ENCODE measurements at places on chromosomes 7 and 10.

DNA sequence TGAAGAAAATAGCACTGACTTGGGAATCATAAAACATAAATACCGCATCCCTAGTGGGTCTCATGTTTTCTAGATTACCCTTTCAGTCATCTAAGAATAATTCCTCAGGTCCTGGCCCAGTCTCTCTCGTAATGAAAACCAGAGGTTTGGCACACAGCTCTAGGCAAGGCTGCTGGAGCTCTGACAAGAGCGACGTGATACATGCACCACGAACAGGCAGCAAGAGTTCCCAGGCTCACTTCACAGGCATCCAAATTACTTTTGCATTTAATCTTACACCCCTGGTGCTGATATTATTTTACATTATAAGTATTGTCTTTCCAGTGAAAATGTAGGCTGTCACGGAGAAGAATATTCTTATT lies 105.2 kb downstream of the THSD7A start:
- DNase-seq = no peak

- no peak for DNase-seq
Measured at GRCh38 chr7:92631850-92632487, 41.8 kb upstream of the FAM133B start.

DNA sequence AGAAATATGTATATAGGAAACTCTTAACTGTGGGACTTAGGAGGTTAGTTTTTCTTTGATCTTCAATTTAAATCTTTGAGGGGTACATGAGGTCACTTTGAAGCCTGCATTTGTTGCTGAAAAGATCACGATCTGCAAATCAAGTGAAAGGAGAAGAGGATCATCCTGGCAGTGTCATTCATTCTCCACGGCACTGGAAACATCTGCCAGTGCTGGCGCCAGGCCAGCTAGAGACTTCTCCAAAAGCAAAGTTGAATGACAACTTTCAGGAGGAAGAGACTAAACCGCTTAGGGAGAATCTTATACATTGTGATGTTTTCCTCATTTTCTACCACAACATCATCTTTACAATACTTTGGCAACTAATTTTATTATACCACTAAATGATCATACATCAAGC lies 42.5 kb downstream of the MRC1 start:
- no peak for DNase-seq

GRCh38 chr7:107957436-107957835 lies 45.5 kb downstream of the LAMB1 start:
- no peak for DNase-seq

DNA sequence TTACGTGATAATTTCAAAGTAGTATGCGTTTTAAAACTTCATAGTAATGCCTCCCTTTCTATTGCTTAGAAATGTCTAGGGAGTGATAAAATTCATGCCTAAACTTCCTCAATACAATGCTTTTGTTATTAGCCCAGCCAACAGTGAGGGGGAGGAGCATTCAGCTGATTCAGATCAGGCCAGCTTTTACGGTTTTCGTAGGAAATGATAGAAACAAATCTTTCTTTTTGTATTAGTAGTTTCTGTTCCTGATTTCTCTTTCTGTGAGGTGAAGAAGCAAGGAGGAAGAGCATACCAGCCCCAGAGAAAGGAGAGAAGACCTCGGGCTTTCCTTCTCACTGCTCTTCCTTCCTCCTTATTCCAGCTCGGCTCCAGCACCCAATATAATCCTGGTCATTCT lies 35.2 kb upstream of the ITPRID1 start:
- DNase-seq = no peak

- DNase-seq = no peak
Measured at GRCh38 chr10:51289519-51289918, 215.2 kb downstream of the PRKG1 start.

GRCh38 chr10:11870900-11871400 lies 47.8 kb downstream of the PROSER2 start:
- DNase-seq = no peak

DNA sequence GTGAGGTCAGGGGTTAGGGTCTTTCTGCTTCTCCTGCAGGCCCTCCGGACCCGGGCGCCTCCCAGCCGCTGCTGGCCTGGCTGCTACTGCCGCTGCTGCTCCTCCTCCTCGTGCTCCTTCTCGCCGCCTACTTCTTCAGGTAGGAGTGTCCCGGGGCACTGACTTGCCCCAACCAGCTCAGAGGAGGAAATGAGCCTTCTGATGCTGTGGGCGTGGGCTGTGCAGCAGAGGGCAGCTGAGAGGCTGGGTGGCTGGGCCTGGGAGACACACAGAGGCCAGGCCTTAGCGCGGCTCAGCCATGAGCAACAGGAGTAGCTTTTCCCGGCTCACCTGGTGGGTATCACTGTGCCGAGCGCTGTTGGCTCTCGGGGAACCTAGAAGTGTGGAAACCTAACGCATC lies 78.9 kb downstream of the MKI67 start:
- DNase-seq = no peak

DNA sequence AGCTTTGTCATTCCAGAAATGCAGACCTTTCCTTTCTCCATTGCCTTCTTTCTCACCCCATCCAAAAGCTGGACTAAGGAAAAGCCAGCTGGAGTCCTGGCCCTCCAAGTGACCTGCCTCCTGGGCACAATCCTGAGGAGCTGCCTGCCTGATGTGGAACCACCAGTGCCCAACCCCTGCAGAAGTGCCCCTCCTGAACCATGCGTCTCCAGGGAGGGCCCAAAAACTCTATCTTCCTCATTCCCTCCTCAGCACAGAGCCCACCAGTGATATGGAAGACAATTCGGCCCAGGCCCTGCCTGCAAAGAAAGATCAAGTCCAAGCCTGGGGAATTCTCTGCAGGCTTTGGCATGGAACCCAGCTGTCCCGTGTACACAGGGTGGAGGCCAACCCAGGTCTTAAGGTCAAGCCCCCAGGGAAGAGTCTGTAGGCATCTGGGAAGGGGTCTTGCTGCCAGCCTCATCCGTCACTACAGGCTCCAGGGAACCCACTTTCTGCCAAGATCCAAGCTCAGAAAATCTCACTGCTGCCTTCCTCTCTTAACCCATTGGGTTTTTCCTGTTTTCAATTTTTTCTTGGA lies 3.5 kb upstream of the GRID1 start:
- DNase-seq = no peak

- DNase-seq = no peak
Measured at GRCh38 chr7:100679927-100680575, 6.5 kb downstream of the GNB2 start.

- no peak for DNase-seq
Measured at GRCh38 chr7:121271916-121272315, 56.9 kb upstream of the WNT16 start.

- no peak for DNase-seq
Measured at GRCh38 chr10:132528064-132528691, 9.4 kb upstream of the INPP5A start.

DNA sequence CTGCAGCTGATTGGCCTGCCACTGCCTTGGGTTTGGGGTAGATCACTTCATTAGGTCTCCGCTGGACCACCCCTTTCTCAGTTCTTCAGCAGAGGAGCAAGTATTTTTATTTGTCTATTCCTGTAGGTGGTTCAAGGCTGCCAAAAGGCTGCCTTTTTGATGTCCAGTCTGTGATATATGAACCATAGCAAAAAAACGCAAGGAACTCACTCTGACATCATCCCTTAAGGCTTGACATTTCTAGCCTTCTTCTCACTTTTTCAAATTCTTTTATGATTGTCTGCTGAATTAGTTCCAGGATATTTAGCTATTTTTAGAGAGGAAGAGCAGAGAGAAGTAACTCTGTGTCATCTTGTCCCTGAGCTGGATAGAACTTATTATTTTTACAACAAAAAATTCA lies 269.2 kb downstream of the BAMBI start:
- DNase-seq = no peak

GRCh38 chr7:2478399-2478785 lies 2.2 kb upstream of the GRIFIN start:
- no peak for DNase-seq

DNA sequence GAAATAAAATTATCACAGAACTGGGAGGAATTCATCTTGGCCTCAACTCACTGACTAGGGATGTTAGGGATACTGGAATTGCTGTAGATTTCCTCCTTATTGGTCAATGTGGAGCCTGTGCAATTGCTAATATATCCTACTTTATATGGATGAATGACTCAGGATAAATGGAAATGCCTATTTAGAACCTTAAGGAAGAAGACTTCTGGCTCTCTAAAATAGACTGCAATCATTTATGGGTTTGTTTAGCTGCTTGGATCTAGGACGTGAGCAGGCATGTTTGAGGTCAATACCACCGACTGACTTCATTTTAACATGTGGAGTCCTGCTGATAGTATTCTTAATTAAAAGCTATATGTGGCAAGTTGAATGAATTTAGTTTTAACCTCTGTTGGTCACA lies 1040.1 kb upstream of the LRRN3 start:
- DNase-seq = no peak

GRCh38 chr7:93758631-93759030 lies 131.9 kb downstream of the TFPI2 start:
- DNase-seq = no peak

DNA sequence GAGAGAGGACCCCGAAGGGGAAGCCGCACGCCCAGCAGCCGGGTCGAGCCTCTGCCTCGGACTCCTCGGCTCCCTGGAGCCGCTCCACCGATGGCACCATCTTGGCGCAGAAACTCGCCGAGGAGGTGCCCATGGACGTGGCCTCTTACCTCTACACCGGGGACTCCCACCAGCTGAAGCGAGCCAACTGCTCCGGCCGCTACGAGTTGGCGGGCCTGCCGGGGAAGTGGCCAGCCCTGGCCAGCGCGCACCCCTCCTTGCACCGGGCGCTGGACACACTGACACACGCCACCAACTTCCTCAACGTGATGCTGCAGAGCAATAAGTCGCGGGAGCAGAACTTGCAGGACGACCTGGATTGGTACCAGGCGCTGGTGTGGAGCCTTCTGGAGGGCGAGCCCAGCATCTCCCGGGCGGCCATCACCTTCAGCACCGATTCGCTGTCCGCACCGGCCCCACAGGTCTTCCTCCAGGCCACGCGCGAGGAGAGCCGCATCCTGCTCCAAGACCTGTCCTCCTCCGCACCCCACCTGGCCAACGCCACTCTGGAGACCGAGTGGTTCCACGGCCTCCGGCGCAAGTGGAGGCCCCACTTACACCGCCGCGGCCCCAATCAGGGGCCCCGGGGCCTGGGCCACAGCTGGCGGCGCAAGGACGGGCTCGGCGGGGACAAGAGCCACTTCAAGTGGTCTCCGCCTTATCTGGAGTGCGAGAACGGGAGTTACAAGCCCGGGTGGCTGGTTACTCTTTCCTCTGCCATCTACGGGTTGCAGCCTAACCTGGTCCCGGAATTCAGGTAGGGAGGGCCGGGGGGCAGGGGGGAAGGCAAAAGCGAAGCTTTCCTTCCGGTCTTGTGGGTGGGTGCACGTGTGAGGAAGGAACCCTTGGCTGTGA lies 973 bp downstream of the GPR158 start:
- DNase-seq = no peak

- DNase-seq = no peak
Measured at GRCh38 chr10:49369216-49370162, 26.4 kb downstream of the DRGX start.

Measured in NCI-H1930 (cell line).